ENCODE measurements at places on chromosomes 5 and 9.

DNA sequence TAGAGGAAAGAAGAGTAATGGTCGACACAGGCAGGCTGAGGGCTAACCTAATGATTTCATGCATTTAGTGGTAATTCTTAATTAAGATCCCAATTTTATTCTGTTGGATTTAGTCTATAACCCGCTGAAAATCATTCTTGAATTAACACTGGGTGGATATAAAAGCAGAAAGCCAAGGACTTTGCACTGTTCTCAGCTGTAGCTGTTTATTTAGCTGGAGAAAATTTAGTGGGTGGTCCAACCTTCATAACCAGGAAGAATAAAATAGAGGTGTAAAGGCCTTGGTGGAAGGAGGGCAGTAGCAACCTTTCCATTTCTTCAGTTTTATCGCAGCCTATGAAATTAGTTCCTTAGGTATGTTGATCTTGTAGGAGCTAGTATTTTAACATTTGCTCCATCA, 92.3 kb downstream of the GHR start:
- no peak for DNase-seq

DNA sequence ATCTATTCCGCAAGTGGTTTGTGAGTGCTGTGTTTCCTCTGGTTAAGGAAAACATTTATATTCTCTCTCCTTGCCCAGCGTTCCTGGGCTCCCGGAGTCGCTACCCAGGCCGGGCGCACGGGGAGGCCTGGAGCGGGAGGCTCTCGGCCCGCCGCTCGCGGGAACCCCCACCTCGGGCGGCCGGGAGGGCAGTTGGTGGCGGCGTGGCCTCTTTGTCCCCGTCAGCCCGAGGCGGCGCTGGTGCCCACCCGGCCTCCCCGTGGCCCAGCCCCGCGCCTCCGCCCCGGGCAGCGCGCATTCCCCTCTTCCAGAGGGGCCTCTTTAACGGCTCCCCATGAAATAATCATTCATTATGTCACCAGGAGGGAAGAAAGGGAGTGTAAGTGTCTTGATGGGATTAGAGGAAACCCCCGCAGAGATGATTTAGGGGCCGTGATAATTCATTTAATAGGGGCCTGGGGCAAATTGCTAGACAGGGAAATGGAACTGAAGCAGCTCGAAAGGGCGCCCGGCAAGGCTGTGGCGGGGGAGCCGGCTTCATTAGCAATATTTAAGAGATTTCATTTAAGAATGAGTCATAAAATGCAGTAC, 181.9 kb upstream of the TBCA start:
- DNase-seq: no peak

DNA sequence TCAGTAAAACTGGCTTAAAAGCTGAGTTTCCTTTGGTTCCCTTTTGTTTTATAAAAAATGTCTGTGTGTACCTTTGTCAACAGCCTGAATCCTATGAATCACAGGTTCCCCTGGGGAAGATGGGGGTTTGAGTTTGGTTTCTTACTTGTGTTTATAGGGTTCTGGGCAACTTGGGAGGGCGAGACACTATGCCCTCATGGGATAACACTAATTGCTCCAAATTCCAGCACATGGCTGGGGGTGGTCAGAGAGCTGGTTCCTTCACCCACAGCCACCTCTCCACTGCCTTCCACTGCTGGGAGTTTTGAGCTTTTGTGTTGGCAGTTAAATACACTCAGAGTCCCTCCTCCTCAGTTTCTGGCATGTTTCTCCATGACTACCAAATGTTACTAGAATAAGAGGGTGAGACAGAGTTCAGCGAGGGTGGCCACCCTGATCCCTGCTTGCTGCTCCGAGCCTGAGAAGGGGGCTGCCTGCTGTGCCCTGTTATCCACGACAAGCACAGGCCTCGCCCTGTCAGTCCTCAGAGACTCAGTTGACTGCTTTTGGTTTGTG, 83.0 kb upstream of the EPB41L4B start:
- DNase-seq: no peak

- no peak for DNase-seq
These were observed 26.9 kb downstream of the GPRIN1 start for GRCh38 chr5:176583076-176583475.

- no peak for DNase-seq
These were observed 9.4 kb downstream of the PAM start for GRCh38 chr5:102764381-102765004.

- DNase-seq: no peak
These were observed 36.6 kb upstream of the RAPGEF1 start for GRCh38 chr9:131776473-131776872.

GRCh38 chr5:74954919-74955318, 88.7 kb upstream of the FAM169A start:
- DNase-seq: no peak

DNA sequence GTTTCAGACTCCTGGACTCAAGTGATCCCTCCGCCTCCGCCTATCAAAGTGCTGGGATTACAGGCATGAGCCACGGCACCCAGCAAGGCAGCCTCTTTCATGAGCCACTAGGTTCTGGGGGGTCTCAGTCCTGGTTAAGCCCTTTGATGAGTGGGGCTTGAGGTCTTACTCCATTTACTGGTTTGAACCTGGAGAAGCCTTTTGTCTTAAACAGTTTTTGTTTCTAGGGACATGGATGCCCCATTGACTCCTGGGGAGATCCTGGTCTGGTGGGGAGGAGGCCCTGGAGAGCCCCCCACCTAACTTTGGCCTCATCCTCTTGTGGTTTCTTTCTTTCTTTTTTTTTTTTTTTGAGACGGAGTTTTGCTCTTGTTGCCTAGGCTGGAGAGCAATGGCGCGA, 6.7 kb downstream of the PRRC2B start:
- no peak for DNase-seq

- DNase-seq: no peak
These were observed 433.0 kb downstream of the PDE4D start for GRCh38 chr5:59460368-59461153.

DNA sequence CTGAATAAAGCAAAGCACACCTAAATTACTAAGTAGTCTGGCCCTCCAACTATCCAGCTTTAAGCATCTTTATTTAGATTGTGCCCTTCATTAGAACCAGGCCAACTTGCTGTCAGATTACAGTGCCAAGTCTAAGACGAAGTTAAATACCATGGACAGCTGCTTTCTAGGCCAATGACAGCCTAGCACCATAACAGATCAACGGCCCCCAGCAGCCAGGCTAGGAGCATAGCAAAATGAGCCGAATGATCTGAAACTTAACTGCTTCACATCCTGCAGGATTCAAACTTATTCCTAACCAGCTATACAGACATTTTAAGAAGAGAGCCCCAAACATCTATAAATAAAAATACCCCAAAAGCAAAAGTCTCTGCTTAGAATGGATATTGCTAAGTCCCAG, 6.8 kb downstream of the SLC24A2 start:
- DNase-seq: no peak

- no peak for DNase-seq
These were observed 200.4 kb downstream of the CDK5RAP2 start for GRCh38 chr9:120379611-120380010.

DNA sequence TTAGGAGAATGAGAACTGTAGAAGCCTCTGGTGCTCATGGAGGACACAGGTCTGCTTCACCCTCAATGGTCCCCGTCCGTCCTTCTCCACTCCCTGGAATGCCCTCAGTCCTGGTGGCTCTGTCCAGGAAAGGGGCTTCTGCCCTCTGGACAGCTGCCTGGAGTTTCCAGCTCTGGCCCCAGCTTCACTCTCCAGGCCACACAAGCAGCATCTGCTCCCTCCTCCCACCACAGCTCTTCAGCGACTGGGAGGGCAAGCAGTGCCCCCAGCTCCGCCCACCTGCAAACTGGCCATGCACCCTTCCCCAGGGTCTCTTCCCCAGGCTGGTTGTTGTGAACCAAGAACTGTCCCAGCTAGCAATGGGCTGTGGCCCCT, 4.7 kb downstream of the SARDH start:
- no peak for DNase-seq

GRCh38 chr5:18749763-18750162, 1115.5 kb downstream of the TAF11L14 start:
- no peak for DNase-seq

DNA sequence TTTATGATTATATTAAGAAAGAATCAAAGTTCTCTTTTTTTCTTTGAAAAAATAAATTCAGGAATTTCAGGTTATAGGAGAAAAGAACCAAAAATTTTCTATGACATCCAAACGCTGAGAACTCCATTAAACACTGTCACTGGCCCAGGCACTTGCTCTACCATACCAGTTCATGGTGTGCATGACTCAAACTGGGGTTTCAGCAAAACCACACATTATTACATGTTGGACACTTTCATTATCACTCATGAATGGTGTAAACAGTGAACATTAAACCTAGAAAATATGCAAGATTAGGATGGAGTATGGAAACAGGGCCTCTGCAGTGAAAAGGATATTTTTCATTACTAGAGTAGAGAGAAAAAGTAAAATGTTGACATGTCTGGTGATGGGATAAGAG, 369.9 kb upstream of the FAM174A start:
- DNase-seq: no peak

- DNase-seq: no peak
These were observed 9.5 kb upstream of the SH3TC2 start for GRCh38 chr5:149072376-149072775.

DNA sequence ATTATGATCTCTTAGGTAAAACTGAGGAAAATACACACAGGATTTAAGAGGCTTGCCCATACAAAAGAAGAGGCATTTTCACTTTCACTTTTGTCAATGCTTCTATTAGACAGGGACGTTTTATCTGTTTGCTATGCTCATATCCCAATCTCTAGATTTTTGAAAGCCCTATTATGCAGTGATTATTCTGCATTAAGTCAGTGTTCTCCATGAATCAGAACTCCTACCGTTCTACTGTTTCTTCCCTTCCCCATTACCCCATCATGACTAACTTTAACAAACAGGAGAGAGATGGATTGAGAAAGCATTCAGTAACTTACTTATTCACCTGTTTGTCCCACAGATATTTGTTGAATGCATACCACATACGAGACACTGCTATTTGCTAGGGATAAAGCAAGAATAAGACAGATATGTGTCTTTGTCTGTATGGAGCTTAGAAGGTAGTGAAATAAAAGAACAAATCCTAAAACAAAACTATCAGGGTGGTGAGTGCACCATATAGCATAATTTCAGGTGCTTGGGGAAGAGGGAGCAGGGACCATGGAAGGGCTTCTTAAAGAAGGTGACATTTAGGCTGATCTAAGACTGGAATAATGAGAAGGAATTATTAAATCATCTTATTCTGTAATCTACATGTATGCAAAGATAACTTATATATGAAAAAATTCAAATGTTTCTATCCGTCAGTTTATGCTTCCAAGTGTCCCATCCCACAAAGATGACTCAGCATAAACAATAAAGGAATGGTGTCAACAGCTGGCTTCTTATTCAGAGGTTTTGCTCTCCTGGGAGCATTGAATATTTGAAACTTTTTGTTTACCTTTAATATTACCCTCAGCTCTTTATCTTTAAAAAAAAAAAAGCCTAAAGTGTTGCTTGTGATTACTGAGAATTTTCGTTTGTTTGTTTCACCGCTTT, 328.1 kb downstream of the HINT1 start:
- DNase-seq: no peak

GRCh38 chr5:24492229-24492628, 152.5 kb downstream of the CDH10 start:
- DNase-seq: no peak

- no peak for DNase-seq
These were observed 59.9 kb upstream of the PLPP1 start for GRCh38 chr5:55594671-55595070.

GRCh38 chr5:41414598-41414997, 95.8 kb downstream of the PLCXD3 start:
- DNase-seq: no peak

DNA sequence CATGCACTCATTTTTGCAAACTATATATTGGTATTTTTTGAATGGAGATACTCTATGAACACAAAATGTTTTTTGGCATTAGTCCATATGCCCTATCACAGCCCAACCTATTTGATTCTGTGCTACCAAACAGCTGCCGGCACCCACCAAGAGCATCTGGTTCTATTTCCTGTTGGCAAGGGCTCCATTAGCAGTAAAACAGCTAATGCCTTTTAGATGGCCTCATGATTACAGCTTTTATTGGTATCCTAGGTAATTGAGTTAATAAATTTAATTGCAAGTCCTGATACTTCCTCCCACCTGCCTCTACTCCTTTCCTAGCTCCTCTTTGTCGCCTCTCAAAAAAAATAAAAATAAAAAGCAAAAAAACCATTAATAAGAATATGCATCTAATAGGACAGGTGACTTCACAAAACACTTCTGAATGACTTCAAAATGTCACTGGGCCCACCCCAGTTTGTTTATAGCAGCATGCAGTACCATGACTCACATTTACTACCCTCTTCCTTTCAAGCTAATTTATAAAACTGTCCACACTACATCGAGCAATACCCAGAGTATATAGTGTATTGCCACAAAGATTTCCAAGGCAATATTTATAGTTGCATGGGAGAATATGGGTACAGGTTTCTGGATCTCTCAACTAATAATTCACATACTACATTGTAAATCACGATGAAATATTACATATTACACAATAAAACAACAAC, 620.4 kb downstream of the SLCO4C1 start:
- no peak for DNase-seq

- no peak for DNase-seq
These were observed 313.4 kb downstream of the CDH12 start for GRCh38 chr5:22539762-22540161.

GRCh38 chr5:129246088-129246487, 151.5 kb downstream of the ISOC1 start:
- no peak for DNase-seq

DNA sequence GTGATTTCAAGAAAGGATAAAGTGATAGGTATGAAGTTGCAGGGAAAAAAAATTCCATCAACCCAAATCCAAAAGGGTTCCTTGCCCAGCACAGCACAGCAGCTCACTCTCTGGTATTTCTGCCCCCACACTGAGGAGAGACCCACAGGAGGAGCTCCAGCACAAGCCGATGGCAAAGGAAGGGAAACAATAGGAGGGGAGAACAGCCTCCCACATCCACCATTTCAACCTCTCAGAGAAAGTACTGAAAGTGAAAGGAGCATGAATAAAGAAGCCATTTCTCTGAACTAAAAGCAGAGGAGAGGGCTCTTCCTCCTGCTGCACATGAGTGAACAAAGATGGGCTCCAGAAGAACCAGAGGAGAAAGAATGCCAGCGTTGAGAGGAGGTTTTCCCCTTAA, 54.9 kb upstream of the ZSWIM6 start:
- DNase-seq: no peak

DNA sequence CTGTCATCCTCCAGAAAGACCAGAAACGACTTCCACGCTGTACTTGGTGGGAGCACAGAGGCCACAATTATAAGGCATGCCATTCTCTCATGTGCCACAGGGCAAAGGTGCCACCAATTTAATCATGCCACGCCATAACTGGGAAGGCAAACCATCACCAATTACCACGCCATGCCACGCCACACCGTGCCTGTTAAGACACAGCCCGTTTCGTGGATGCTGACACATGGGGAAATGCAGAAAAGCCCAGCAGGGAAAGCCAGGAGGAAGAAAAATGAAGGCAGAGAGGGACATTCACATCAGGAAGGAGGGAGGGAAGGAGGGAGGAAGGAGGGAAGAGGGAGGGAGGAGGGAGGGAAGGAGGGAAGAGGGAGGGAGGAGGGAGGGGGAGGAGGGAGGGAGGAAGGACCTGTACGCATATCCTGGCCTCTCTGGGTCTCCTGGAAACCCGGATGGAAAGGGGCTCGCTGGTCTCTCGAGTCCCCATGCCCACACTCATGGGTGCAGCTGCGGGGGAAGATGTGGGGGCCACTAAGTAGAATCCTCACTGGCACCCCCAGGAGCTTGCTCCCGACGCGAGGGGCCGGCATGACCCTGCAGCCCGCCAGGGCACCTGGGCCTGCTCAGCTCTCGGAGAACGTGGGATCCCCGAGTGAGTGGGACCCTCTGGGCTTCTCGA, 61.7 kb upstream of the UBAC1 start:
- DNase-seq: no peak

- DNase-seq: no peak
These were observed 50.9 kb downstream of the NFX1 start for GRCh38 chr9:33341182-33341581.
